ENCODE measurements at places on chromosomes 5 and 9.

DNA sequence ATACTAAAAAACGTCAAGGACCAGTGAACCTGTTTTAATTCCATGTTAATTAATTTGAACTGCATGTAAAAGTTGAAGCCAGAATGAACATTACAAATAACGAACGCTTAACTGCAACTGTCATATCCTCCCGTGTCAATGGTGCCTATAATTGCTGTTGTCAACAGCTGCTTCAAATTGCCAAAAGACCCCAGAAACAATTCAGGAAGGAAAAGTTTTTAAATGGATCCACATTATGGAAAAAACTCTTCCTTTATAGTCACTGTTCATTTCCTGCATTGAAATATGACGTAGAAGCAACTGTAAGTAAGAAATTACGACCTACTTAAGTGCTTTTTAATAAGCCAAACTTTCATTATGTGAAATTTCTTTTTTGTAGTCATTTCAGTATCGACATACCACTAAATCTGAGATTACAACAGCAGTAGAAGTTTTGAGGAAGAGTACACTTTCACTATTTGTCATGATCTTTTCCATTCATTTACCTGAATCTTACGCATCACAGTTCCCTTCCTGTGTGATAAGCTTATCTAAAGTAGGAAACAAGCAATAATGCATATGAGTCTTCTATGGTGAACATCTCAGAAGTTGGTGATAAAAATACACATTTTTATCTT lies 37.8 kb downstream of the MEF2C start:
- no peak for DNase-seq

DNA sequence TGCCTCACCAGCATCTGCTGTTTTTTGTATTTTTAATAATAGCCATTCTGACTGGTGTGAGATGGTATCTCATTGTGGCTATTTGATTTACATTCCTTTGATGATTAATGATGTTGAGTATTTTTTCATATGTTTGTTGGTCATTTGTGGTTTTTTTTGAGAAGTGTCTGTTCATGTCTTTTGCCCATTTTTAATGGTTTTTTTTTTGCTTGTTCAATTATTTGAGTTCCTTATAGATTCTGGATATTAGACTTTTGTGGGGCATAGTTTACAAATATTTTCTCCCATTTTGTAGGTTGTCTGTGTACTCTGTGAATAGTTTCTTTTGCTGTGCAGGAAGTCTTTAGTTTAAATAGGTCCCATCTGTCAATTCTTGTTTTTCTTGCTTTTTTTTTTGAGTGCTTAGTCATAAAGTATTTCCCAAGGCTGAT lies 148.1 kb downstream of the NPR3 start:
- no peak for DNase-seq

DNA sequence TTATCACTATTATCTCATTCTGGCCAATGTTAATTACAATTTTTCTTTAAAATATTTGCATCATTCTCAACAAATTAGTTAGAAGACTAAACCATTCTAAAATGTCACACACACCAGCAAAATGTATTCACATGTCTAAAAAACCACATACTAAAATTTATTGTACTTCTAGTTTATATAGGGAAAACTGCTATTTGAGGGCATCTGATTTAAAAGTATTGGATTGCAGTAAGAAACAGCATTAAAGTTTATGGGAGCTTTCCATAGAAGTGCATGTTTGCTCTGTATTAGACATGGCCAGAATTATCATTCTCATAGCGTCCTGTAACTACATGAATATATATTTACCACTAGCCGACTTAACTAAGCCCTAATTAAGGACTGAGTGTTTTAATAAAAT lies 150.3 kb downstream of the PBX3 start:
- no peak for DNase-seq

DNA sequence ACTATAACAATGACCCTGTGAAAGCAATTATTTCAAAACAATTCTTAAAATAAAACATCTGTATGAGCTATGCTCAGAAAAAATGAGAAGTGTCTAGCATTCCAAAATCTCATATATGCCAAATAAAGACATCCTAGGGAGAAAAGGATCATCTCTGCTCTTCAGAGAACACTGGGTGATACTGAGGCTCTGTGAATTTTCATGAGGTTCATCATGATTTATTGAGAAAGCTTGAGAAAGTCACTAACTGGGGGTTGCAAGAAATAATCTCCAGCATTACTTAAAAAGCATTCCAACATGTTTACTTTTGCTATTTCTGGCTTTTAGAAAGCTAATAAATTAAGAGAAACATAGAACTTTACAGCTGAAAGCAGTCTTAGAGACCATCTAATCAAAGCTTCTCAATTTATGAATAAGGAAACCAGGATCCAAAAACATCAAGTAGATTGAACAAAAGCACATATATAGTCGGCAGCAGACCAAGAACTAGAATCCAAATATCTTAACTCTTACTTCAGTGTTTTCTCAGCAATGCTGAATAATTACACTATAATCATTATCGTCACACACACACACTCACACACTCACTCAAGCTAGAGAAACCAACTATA lies 372.8 kb downstream of the NR2F1-AS1 start:
- no peak for DNase-seq

- DNase-seq, result no peak
Observed at GRCh38 chr9:77719321-77719720, 71.2 kb upstream of the GNA14 start.

- DNase-seq, result no peak
Observed at GRCh38 chr5:27845248-27845647, 806.9 kb upstream of the CDH9 start.

- peak; percentile 72 for DNase-seq
Observed at GRCh38 chr5:76582230-76583162, 40.7 kb downstream of the F2RL2 start.

GRCh38 chr9:4921449-4921848 lies 63.6 kb upstream of the JAK2 start:
- DNase-seq, result no peak
